Iris pigment epithelial cell (primary cell): ENCODE measurements at places on chromosomes 5 and 9.

DNA sequence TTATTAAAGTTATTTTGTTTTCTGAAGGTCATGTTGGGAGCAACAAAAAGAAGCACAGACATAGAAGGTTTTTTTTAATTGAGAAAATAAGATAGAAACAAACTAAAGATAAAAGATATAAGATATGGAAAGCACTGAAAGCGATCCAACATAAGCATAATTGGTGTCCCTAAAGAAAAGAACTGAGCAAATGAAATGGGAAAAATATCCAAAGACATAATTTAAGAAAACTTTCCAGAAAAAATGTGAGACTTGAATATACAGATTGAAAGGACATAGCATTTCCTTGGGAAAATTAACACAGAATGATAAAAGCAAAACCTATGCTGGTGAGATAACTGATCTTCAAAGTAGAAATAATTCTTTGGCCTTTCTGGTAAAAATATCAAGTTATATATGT, 289.3 kb downstream of the KIAA0825 start:
- peak; percentile 0 for DNase-seq

DNA sequence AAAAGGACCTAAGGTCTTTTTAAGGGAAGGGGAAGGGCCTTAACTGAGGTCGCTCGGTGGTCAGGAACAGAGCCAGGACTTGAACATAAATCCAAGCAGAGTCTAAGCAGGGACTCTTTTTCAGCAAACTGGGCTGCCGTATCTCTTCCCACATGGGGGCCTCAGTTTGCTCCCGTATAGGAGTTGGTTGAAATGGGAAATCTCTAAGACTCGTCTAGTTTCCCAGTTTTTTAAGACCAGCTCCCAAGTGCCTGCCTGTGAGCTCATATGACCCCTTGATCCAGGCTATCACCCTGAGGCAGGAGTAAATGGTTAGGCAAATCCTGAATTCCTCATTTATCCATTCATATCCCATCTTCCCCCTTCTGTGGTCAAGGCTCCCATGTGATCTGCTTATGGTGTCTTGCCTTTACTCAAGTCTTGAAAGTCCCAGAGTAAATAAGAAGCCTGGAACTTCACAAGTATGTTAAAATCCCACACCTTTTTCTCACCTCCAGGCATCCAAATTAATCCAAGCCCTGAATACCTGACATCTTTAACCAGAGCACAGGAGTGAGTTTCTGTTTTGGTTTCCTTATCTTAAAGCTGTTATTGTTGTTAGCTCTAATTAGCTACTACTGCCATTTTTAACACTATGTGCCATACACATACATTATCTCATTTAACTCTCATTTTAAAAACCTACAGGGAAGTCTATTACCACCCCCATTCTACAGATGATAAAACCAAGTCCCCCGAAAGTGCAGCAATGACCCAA, 3.0 kb downstream of the ARSI start:
- no peak for DNase-seq

DNA sequence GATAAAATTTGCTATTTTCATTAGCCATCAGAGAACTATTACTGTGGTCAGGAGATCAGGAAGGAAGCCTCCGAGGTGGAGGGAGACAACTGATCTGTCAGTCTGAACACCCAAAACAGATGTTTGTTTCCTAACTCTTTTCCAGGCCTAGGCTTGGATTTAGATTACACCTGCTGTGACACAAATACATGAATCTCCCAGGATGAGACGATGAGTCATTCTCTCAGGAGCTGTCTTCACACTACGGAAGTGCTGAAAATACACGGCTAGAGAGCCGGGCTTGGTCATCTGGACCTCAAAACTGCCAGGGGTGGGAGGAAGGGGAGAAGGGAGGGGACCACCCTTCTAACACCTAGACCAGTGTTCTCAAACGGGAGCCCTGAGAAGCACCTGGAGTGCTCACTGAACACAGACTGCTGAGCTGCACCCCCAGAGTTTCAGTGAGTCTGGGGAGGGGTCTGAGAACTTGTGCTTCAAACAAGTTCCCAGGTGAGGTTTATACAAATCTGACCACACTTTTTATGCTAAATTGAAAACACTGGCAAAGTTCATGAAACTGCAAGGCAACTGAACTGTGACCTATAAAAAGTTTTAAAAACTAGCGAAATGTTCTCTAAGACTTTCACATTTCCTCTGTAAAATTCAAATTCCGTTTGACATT, 80.3 kb upstream of the EQTN start:
- no peak for DNase-seq

DNA sequence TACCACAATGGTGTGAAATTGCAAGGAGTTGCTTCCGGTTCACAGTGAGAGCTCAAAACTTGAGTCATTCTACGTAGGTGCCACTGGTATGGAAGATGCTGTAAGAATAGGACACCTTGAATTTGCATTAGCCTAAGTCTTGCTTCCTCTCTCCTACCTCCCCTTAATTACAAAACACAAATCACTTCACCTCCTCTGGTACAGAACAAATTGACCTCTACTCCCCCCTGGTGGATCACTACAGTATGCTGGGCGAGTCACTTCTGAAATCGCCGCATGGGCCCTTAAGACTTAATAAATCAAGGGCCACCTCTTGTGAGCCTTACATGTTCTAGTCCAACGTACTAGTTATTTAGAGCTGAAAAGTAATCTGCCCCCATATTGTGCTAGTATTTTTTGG, 145.3 kb upstream of the SMARCA2 start:
- peak; percentile 8 for DNase-seq

GRCh38 chr9:70324963-70325362, 66.2 kb downstream of the SMC5 start:
- peak; percentile 93 for DNase-seq

- DNase-seq = peak; percentile 80
Measured at GRCh38 chr9:133184971-133185370, 21.3 kb upstream of the GBGT1 start.

DNA sequence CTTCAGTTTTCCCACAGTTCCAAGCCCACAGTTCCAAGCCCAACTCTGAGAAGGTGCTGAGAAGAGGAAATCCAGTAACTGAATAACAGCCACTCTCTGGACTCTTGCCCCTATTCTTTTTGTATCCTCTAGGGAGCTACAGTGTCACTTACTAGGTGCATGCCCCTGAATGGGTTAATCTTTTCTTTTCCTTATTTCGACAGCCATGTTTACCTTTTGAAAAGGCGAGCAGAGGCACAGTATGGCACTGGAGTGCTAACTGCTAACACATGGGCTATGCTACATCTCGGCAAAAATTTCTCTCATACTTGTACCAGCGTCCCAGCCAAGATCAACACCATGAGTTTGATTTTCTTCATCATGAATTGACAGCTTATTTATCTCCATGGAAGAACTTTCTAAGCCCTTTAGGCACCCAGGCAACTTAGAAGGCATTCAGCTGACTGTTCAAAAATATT, 222.6 kb downstream of the EBF1 start:
- DNase-seq = peak; percentile 11

DNA sequence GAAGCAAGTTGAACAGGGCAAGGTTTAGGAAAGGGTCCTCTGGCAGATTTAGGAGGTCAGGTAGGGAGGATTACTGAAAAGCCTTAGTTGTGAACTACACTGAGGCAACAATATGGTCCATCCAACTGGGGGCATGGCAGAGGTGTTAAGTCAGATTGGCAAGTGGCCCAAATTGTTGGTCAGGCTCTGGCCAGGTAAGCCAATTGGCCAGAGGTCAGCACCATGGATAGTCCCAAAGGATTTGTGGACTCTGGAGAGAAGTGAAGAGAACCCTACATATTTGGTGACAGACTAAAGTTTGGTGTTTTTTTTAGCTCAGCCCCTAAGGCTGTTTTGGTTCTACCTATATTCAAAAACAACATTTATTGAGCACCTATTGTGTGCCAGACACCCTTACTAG, 39.1 kb upstream of the RASGRF2 start:
- no peak for DNase-seq

GRCh38 chr5:161167016-161167767, 315.2 kb upstream of the ATP10B start:
- no peak for DNase-seq

GRCh38 chr5:43138512-43138893, 17.8 kb downstream of the ZNF131 start:
- DNase-seq = no peak

DNA sequence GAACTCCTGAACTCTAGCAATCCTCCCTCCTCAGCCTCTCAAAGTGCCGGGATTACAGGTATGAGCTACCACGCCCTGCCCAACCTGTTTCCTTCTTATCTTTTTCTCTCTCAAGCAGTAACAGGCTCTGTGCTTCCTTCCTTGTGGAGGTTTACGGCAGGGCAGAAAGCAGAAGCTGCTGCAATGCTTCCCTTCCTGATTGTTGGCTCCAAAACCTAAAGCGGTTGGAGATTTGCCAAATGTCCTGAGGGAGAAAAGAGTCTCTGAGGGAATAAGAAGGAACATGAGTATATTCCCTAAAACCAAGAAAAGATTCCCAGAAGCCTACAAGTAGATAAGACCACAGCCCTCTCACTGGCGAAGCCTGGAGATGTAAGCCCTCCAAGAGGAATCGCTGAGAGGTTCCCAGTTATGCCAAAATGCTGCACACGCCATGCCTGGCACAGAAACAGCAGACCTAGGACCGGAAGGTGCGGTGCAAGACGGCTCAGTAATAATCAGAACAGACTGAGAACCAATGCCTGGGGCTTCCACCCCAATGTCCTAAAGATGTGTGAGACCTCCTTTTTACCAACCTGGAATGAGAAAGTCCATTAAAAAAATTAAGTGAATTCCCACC, 73.2 kb downstream of the APTX start:
- DNase-seq = no peak

- peak; percentile 48 for DNase-seq
Measured at GRCh38 chr9:2209400-2209799, 194.3 kb downstream of the SMARCA2 start.

DNA sequence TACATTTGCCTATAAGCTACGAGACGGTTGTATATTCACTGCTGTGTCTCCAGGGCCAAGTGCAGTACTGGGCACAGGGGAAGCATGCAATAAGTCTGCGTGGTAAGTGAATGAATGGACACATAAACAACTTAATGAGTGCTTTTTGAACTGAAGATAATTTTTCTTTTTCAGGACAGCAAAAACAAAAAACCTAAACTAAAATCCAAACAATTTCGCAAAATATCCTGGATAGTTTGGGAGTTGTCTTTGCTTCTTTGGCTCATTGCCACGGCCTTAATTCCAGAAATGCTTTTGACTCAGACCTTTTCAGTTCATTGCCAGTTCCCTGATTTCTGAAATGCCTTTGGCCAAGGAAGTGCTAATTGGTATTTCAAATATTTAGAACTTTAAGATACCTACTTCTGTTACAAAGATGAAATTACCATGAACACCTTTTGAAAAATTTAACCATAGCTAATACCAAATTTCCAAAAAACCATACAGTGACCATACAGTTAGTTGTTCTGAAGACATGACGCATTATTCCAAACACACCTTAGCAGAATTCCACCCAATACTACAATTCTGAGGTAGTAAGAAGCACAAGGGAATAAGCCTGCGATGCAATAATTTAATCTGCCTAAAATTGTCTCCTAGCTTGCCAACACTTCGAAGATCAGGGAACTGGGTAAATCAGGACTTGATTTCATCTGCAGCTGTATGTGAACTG, 42.8 kb downstream of the TEK start:
- peak; percentile 67 for DNase-seq

DNA sequence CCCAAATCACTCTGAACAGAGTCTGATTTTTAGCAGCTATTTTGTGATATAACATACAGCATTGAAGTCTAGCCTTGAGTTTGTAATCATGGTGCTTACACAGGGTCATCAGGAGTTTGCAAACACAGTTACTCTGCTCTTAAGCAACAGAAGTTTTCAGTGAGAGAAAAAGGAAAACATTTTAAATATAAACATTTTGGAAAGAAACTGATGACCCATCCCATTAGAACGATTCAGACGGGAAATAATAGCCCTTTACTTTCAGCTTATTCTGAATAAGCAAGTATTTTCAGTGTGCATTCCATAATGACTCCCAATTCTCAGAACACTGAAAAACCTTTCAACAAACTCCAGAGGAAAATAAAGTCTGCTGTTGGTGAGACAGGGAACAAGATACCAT, 46.7 kb upstream of the TMC1 start:
- peak; percentile 82 for DNase-seq

DNA sequence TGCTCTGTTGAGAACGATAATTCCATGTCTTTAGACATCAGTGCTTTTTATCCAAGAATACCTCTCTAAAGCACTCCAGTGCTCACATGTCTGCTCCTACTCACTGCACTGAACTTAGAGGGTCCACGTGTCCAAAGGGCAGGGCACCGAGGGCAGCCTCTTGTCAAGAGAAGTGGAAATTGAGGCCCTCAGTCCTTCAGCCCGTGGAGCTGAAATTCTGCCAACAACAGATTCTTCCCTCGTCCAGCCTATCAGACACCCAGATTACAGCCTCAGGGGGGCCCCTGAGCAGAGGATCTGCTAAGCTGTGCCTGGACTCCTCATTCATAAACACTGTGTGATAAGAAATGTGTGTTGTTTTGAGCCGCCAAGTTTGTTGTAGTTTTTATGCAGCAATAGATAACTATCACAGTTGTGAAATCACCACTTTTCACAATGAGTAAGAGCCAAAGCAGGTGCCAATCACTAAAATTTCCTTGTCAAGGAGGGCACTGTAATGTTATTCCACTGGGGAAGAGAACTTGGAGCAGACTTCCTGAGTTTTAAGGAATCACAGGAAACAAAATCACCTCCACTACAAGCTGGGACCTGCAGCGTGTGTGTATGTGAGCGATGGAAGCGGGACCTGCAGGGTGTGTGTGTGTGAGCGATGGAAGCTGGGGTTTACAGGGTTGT, 58.8 kb upstream of the IGFBPL1 start:
- DNase-seq = peak; percentile 15

DNA sequence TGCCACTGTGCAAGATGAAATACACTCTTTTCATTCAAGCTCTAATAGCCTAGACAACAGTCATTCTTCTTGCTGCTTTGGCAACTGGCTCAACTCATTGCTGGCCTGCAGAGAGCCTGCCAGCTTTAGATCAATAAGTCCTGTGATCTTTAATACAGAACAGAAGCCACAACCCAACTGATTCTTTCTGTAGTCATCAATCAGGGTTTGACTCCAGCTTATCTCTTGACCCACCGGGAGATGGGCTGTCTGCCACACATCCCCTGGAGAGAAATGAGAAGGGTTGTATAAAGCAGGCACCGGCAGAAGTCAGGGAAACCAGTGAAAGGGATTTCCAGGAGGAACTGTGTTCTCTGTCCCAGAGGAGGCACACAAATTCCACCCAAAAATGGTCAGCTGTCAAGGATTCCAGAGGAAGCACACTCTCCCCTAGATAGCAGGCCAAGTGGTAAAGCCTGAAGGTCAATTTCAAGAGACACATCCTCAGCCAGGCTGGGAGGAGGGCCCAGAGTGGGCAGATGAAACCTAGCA, 24.5 kb downstream of the LHFPL2 start:
- DNase-seq = no peak

- DNase-seq = peak; percentile 65
Measured at GRCh38 chr5:39891376-39891775, 466.6 kb upstream of the DAB2 start.
